ENCODE measurements at places on chromosomes 16 and 17. TPM values are rescaled to one million over a fixed set of nuclear protein-coding genes. Genes with fewer than 3 reads are reported as not detected.

GRCh38 chr16:65064131-65064530, 57.7 kb downstream of the CDH11 start:
- no peaks in the 10 kb centered on the region for H3K27me3 ChIP-seq
- H3K36me3 ChIP-seq: peaks cover 37% of the 10 kb centered on the region
- DNase-seq: no peak
- H3K27ac ChIP-seq: peak overlapping the region; percentile 73
- no peak overlapping the region for H3K4me3 ChIP-seq

- no peak overlapping the region for H3K27ac ChIP-seq
- peaks cover 36% of the 10 kb centered on the region for H3K36me3 ChIP-seq
- H3K4me3 ChIP-seq: no peak overlapping the region
Measured at GRCh38 chr17:1077581-1077985, 80.7 kb downstream of the TIMM22 start.

DNA sequence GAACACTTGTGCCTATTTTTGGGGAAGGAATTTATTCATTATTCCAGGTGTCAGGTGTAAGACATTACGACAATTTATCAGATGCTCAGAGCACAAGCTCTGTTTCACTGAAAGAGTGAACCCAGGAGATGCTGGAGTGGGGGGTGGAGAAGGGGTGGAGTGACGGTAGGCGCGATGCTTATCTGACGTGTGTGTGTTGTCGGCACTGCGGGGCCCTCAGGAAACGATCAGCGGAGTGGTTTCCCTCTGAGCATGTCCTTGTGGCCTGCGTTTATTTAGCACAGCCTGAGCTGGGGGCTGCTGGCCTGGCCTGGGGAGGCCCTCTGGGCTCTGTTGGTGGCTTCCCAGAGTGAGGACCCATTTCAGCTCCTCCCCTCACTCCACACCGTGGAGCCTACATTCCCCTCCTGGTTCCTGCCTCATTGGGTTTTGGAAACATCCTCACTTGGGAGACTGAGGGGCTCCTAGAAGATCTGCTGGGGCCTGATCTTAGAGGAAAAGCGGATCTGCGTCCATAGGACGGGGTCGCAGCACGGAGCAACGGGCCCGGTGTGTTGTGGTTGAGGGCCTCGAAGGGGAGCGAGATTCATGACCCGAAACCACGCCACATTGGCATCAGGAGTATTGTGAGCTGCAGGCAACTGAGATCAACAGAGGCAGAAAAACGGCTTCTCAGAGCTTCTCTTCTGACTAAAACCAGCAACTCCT, 19.0 kb upstream of the GNG13 start:
- H3K36me3 ChIP-seq: no peaks in the 10 kb centered on the region
- H3K4me3 ChIP-seq: no peak overlapping the region
- no peak overlapping the region for H3K27ac ChIP-seq
- no peaks in the 10 kb centered on the region for H3K4me1 ChIP-seq
- H3K27me3 ChIP-seq: peaks cover 28% of the 10 kb centered on the region

DNA sequence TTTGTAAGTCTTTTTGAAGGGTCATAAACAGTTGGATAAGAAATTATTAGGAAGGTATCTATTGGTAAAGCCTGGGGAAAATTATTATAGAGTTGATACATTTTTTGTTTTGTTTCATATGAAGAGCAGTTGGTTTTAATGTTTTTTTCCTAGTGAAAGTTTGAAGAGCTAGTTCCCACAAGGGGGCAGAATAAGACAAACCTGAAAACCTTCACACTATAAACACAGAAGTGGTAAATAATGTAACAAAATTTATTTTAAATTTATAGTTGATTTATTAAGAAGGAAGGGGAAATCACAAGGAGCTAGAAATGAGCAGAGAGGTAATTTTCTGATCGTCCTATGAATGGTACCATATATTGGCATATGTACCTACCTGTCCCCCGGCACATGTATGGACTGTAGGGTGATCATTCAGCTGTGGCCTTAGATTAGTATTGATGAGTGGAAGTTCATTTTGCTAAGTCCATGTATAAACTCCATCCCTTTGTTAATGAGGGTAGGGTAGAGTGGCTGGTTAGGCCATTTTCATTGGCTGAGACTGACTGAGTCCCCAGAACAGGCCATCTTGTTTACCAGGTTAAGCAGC, 116.3 kb downstream of the TANC2 start:
- H3K27ac ChIP-seq: peak overlapping the region; percentile 30
- no peak overlapping the region for H3K4me3 ChIP-seq
- peaks cover 9% of the 10 kb centered on the region for H3K4me1 ChIP-seq
- peak; percentile 62 for DNase-seq
- H3K36me3 ChIP-seq: no peaks in the 10 kb centered on the region

DNA sequence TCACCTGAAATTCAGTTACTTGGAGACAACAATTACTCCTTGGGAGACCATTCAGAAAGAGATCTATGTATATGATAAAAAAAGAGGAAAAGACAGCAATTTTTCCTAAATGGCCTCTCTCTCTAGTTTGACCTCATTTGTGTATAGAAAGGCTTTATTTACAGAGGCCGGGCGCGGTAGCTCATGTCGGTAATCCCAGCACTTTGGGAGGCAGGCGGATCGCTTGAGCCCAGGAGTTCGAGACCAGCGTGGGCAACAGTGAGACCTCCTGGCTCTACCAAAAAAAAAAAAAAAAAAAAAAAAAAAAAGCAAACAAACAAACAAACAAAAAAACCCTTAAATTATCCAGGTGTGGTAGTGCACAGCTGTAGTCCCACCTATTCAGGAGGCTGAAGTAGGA, 20.7 kb downstream of the GRB2 start:
- no peak for DNase-seq
- H3K27ac ChIP-seq: no peak overlapping the region
- no peak overlapping the region for H3K4me3 ChIP-seq
- no peaks in the 10 kb centered on the region for H3K27me3 ChIP-seq
- peaks cover 8% of the 10 kb centered on the region for H3K4me1 ChIP-seq
- H3K36me3 ChIP-seq: peaks cover 7% of the 10 kb centered on the region

DNA sequence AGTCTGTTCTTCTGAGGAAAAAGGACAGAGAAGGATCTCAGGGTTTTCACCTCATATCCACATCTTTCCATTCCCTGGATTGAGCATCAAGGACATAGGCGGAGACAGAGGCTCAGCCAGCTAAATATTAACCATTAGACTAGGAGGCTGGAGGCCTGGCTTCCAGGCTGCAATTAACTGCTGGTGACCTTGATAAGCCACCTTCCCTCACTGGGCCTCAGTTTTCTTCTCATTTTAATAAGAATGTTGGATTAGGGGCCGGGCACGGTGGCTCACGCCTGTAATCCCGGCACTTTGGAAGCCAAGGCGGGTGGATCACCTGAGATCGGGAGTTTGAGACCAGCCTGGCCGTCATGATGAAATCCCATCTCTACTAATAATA, 25.6 kb upstream of the CNOT1 start:
- DNase-seq: no peak
- peaks cover 7% of the 10 kb centered on the region for H3K4me1 ChIP-seq
- no peaks in the 10 kb centered on the region for H3K27me3 ChIP-seq

DNA sequence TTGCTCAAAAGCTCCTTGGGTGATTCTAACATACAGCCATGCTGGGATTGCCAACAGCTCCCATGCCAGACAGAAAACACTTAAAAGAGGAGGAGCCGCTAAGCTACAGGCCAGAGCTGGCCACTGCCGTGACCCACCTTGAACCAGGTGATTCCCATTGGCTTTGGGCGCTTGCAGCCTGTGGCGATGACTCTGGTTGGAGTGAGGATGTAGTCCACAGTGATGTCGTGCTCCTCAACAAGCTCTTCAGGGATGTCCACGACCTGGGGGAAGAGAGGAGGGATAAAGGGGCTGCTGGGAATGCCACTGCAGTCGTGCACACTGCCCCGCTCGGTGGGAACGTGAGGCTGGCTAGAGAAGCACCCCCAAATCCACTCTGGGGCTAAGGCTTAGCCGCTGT, 13.5 kb downstream of the MTHFSD start:
- no peak overlapping the region for H3K27ac ChIP-seq
- no peaks in the 10 kb centered on the region for H3K27me3 ChIP-seq
- peak; percentile 49 for DNase-seq
- H3K36me3 ChIP-seq: peaks cover 62% of the 10 kb centered on the region

- no peaks in the 10 kb centered on the region for H3K4me1 ChIP-seq
- H3K4me3 ChIP-seq: peak overlapping the region; percentile 62
- no peaks in the 10 kb centered on the region for H3K27me3 ChIP-seq
- peak; percentile 91 for DNase-seq
- H3K27ac ChIP-seq: no peak overlapping the region
- peaks cover 44% of the 10 kb centered on the region for H3K36me3 ChIP-seq
Measured at GRCh38 chr17:81277421-81277820, 17.7 kb downstream of the SLC38A10 start.

The SRL gene
- total RNA-seq: not detected

The INCA1 gene
- total RNA-seq: 0.36 TPM

The TBC1D3K gene
- total RNA-seq: not detected
